ENCODE measurements at places on chromosomes 7 and 10.

DNA sequence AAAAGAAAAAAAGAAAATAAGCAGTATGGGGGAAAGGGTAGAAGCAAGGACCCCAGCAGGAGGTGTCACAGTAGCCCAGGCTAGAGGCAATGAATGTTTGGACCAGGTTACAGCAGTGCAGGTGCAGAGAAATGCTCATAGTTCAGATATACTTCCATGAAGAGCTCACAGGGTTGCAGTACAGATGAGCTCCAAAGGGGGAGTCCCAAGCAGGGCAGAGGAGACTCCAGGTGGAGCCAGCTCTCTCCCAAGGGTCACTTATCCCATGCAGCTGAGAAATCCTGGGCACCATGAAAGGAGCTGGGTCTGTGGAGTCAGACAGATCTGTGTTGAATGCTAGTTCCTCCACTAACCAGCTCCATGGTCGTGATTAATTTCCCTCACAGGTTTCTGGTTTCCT is 174.9 kb downstream of the C7orf25 start:
- no peak for DNase-seq

GRCh38 chr10:80333983-80334382 is 22.6 kb downstream of the DYDC1 start:
- no peak for DNase-seq

DNA sequence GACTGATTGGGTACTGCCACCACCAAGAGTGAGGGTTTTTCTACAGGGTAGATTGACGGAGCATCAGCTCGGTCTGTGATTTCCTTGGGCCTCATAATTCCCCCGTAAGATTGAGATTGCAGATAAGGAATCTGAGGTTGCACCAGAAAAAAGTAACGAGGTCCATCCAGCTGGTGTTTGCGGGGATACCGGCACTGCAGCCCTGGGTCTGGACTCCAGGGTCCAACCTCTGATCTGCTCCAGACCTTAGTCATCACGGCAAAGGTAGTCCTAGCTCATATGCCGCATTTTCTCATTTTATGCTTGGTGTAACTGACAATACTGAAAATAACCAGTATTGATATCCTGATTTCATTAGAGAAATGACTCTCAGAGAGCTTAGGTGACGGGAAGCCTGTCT is 3.9 kb downstream of the CARD11 start:
- no peak for DNase-seq

DNA sequence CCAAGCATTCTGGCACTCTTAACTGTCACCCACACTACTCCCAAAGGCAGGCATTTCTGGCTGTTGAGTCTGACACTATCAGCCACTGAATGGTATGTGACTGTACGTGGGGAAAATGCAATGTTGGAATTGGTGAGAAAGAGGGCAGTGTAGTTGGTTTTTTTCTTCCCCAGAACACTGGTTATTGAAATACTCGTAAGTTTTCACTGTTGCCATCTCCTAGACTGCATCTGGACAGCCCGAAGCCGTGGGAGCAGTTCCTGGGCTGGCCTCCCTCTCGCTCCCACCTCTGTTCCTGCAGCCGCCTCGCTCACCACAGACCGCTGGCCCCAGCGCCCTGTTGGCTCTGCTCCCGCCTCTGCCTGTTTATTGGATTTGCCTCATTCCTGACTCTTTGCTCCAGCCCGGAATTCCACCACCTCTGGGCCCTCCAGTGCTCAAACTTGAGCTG is 5.7 kb downstream of the PLCE1 start:
- DNase-seq = no peak

DNA sequence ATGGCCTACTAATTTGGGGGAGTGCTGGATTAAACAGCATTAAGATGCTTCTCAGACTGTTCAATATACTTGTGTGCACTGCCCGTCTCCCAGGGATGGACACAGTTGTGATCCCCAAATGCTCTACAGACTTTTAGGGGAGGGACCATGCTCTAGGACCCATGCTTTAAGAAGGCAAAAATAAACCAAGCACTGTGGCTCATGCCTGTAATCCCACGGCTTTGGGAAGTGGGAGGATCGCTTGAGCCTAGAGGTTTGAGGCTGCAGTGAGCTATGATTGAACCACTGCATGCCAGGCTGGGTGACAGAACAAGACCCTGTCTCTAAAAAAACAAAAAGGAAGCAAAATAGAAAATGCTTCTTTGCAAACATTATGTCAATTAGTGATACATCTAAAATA is 102.6 kb downstream of the VOPP1 start:
- DNase-seq = no peak

DNA sequence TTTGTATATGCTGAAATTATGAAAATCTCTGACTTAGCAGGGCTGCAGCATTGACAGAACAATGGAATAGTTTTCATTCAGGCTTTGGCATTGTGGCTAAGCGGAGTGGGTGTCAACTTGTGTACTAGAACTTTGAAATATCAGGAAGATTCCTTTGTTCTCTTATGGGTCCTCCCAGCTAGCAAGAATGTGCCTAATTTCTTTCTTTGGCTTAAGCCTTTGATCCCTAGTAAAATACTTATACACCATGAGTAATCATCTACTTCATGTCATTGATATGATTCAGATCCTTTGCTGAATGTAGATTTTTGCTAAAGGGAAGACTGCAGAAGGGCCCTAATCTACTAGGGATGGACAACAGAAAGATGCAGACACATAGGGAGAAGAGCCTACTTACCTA is 6.2 kb downstream of the AVL9 start:
- DNase-seq = no peak

GRCh38 chr7:1608318-1608717 is 38.5 kb upstream of the PSMG3 start:
- DNase-seq = no peak

DNA sequence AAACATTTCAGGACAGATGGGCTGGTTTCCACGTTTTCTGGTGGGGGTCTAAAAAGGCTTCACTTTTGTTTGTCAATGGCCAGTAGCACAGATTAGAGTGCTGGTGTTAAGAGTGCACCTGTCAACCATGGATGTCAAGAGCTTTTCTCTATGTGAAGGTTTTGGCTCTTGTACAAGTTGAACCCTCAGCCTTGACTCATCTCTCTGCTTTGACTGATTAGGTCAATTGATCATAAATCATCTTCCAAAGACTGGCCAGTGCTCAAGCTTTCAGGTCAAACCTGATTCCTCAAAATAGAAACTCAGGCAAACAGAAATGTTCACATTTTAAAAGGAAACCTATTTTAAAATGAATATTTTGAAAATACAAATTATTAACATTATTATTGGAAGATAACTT is 59.6 kb upstream of the SP4 start:
- DNase-seq = peak; percentile 41

- DNase-seq = no peak
These were observed 98.9 kb downstream of the ANKRD61 start for GRCh38 chr7:6130007-6130587.

DNA sequence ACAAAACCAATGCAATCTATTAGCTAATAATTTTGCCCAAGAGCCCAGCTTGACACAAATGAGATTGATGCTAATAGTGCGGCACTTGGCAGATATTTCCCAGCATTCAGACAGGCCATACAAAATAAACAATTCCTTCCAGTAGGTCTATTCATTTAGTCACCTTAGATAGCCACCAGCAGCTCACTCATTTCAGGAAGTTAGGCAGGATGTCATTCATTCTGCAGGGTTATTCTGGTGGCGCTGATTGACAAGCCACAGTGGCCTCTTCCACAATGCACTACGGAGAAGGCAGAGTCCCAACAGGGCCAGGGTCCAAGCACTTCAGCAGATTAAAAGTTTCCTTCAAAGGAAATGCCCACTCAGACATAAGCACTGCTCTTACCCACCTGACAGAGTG is 55.8 kb downstream of the PIK3AP1 start:
- no peak for DNase-seq

GRCh38 chr7:106358103-106358663 is 73.4 kb upstream of the NAMPT start:
- no peak for DNase-seq

DNA sequence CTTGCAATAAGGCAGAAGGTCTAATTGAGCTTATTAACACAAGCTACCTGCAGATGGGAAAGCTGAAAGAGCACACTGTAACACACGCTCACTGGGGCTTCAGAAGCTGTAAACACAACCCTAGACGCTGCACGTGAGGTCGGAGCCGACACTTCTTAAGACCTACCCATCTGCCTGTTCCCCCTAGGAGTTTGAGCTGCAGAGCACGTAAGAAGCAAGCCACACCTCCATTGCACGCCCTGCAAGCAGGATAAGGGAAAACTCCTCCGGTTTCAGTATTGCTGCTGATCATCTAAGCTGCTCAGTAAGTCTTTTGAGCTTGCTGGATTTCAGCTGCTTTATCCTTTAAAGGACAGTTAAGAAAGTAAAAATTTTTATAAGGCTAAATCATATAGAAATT is 244.0 kb upstream of the ZWINT start:
- DNase-seq = no peak

GRCh38 chr7:129089521-129090212 is 34.8 kb upstream of the TNPO3 start:
- no peak for DNase-seq

GRCh38 chr7:127158659-127159058 is 94.1 kb downstream of the GRM8 start:
- DNase-seq = no peak

GRCh38 chr10:7855205-7855604 is 36.9 kb downstream of the TAF3 start:
- DNase-seq = no peak

DNA sequence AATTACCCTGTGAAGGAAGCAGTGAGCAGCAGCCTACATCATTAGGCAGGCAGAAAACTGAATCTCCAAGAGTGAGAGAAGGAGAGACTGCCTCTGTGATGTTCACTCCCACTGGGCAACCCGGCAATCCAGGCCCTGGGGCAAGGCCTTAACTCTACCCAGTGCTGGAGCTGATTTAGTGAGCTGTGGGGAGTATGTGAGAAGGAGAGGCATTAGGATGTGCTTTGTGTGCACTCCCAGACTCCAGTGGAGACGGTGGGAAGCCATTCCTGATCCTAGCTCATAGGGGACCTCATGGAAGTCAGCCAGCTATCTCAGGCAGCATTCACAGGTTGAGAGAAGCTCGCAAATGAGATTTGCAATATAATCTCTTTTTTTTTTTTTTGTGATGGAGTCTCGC is 41.1 kb upstream of the CDK13 start:
- no peak for DNase-seq

DNA sequence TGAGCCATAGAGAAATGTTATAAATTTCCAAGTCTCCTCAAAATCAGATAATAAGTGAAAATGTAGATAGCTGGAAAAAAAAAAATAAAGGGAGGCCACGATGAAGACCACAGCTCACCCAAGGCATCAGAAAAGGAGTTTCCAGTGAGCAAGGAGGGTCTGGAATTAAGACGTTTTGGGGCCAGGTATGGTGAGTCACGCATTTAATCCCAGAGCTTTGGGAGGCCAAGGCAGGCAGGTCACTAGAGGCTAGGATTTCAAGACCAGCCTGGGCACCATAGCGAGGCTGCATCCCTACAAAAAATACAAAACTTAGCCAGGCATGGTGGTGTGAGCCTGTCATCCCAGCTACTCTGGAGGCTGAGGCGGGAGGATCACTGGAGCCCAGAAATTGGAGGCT is 65.5 kb downstream of the ASB13 start:
- no peak for DNase-seq

DNA sequence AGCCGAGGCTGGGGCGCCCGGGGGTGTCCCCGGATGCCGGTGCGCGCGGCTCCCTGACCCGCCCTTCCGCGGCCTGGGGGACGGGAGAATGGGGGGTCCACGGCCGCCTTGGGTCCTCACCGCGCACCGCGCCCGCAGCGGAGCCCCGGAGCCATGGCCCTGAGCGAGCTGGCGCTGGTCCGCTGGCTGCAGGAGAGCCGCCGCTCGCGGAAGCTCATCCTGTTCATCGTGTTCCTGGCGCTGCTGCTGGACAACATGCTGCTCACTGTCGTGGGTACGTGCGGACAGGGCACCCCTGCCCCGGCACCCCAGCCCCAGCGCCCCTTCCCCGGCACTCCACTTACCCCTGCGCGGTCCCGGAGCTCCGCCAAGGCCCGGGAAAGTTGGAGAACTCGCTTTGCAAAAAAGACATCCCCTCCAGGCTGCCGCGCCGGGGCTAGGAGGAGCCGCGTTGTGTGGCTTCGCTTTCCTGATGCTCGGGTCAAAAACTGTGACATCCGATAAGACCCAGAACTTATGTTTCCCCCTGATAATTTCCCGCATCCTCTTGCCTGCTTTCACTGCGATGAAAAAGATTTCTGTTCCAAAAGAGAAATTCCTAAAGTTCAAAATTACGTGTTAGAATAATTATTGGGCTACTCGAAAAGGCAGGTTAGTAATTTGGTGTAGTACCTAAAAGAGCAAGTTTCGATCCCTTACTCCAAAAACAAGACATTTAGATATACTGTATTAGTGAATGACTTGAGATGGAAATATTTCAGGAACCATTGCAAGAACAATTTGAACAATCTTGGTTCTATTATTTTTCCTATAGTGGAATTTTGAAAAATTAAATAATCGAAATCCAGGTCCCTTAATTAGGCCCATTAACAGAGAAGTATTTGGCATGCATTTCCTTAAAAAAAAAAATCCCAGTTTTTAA is 888 bp downstream of the SLC18A2 start:
- DNase-seq = no peak

- no peak for DNase-seq
These were observed at the start of gene FUOM for GRCh38 chr10:133357285-133358161. FUOM (minus strand) TSS chr10:133358019; CDS start chr10:133358007, 12 bp downstream.

- DNase-seq = no peak
These were observed 399 bp downstream of the FHIP2A start for GRCh38 chr10:114821915-114822443.

GRCh38 chr10:78523453-78523852 is 489.8 kb downstream of the RPS24 start:
- DNase-seq = no peak

DNA sequence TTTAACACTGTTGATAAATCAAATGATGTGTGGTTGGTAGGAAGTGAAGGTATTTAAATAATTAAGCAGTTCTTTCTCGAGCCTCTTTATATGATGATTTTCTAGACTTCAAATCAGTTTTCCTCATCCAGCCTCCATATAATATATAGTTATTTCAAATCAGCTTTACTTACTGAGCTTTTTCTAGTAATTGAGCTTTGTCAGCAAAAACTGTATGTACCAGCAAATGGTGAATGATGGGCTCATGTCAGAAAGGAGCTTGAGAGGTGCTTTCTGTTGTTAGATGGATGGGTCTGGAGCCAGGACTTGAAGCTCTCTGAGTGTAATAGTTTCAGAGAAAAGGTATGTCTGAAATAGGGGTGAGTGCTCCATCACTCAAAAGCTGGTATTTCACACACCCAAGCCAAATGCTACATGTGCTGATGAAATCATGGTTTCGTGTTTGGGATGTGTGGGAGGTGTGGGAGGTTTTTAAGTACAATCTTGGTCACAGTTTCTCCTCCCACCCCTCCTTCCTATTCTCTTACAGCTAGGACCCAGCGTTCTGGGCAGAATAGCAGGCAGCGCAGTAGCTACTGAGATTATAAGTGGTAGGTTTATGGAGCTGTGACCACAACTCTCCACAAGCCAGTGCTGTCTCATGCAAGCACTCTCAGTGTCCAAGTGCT is 55.8 kb downstream of the LRMDA start:
- no peak for DNase-seq

- DNase-seq = no peak
These were observed 4.5 kb upstream of the EPHA1 start for GRCh38 chr7:143413123-143413522.

- DNase-seq = peak; percentile 36
These were observed 112.1 kb downstream of the FAM53B start for GRCh38 chr10:124632064-124632531.

Measured in NCI-H2029 (cell line).